ENCODE measurements at places on chromosomes 12 and 14.

DNA sequence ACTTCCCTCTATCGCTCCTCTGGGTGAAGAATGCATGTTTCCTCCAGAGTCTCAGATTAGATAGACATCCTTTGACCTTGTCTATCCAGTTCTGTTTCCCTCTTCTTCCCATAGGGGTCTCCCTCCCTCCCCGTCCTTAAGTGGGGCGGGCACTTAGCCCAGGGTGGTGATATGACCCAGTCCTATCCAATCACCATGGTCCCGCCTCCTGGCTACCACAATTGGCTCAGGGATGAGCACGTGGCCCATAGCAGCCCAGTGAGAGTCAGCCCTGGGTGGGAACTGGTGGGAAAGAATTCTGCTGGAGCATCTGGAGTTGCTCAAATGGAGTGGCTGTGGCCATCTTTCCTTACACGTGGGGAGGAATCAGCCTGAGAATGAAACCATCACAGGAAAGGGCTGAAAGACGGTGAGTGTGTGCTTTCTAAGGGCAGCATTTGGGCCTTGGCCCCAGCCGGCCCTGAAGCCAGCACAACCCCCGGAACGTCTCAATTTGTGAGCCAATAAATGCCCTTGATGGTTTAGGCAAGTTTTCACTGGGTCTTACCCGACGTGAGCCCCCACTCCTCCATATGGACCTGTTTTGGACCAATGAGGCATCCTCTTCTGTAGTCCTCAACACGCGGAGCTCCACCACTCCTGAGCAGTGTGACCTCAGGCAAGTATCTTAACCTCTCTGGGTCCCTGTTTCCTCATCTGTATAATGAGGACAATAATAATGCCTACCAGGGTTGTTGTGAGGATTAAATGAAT, 14.4 kb upstream of the MLXIP start:
- peak; percentile 92 for ATAC-seq

- ATAC-seq = no peak
Observed at GRCh38 chr12:47947341-47947740, 16.1 kb upstream of the TMEM106C start.

DNA sequence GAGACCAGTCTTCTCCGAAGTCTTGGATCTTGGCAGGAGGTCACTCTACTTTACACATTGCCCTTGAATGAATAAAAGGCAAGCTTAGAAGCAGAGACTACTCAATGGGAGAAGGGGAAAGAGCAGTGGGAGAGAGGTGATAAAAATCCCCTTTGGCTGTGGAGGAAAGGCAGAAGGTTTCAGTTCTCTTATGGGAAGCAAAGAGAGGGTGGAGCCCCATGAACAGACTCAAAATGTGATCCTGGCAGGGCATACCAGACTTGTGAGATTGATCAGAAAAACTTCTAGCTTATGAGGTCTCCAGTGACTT, 49.6 kb upstream of the HECTD1 start:
- ATAC-seq = no peak

GRCh38 chr14:78319406-78319805, 149.2 kb downstream of the NRXN3 start:
- no peak for ATAC-seq

DNA sequence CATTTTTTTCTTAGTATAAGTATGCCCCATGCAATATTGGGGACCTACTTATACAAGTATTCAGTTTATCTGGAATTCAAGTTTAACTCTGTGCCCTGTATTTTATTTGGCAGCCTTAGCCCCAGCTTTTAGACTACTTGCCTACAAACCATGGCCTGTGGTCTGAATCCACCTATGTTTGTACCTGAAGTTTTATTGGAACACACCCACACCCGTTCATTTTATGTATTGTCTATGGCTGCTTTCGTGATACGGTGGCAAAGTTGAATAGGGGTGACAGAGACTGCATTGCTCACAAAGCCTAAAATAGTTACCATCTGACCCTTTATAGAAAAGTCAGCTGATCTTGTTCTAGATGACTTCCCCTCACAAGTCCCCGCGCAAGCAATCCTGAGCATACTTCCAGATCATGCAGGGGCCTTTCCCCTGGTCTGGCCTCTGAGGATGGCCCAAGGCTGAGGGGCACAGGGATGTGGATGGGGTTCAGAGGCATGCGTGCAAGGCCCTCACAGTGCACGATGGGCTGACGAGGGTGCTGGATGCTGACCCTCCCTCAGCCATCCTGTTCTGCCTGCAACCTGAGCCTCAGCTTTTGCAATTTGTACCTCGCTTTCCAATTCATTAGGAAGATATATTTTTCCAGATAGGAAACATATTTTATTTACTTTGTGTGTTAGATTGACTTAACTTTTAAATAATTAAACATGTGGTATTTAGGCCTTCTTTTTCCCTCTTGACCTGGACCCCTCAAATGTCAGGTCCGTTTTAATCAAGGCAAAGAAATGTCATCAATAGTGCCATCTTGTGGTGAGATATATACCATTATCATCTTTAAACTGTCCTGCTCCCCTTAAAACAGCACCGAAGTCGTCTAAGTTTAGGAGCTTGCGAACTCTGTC, 527.3 kb upstream of the CCDC196 start:
- ATAC-seq = peak; percentile 65

DNA sequence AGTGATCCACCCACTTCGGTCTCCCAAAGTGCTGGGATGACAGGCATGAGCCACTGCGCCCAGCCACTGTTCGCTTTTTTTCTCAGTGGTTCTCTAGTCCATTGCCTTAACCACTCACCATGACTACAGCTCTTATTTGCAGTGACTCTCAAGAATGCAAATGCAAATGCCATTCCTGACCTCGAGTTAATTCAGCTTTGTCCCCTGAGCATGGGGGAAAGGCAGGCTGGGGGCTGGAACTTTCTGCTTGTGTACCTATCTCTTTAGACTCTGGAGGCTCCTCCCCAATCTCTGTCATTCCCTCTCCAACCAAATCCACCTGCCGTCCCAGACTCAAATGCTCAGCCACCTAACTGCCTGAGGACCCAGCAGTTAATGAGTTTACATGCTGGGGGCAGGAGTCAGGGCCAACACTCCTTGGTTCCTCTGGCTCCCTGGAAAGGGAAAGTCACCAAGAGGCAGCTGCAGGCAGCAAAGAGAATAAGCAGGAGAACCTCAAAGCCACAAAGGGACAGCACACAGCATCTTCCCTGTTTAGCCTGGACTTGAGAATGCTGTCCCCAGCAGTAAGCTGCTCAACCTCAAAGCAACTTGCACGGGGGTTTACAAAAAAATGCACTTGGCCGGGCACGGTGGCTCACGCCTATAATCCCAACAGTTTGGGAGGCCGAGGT, 5.3 kb upstream of the HNF1A start:
- ATAC-seq = no peak

DNA sequence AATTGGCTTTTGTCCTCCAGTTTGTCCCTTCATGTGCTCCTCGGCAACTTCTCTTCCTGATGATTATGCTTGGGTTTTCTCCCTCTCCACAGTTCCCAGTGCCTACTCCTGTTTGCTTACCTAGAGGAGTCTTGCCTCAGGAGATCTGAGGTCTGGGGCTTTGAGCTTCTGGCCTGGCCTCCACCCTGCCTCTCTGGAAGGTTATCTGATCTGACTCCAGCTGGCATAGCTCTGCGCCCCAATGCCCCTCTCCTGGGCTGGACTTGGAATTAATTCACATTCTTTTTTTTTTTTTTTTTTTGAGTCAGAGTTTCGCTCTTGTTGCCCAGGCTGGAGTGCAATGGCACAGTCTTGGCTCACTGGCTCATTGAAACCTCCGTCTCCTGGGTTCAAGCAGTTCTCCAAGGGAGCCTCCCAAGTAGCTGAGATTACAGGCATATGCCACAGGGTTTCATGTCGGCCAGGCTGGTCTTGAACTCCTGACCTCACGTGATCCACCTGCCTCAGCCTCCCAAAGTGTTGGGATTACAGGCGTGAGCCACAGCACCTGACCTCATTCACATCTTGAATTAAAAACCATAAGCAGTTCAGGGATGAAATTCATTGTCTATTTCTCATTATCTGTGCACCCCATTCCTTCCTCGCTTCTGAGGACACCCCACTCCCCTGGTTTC, 33.5 kb downstream of the CFL2 start:
- ATAC-seq = peak; percentile 27

- no peak for ATAC-seq
Observed at GRCh38 chr12:113073586-113073985, 17.1 kb downstream of the DTX1 start.

All from SK-N-SH treated with all-trans-retinoic acid at 6 μM for 48 hours (cell line).